ENCODE measurements at places on chromosomes 6 and 20. TPM values are rescaled to one million over a fixed set of nuclear protein-coding genes. Genes with fewer than 3 reads are reported as not detected.

The CTAGE9 gene
- total RNA-seq, result not detected

The DCDC2 gene
- total RNA-seq, result 2.7 TPM

The PI16 gene
- not detected for total RNA-seq

The MYLK2 gene
- 0.27 TPM for total RNA-seq

The AMD1 gene
- total RNA-seq, result 160 TPM

The NMBR gene
- not detected for total RNA-seq

The MUC21 gene
- not detected for total RNA-seq

The RWDD2A gene
- 1.9 TPM for total RNA-seq

The CALHM5 gene
- total RNA-seq, result 0.06 TPM

The LY6G6C gene
- 0.23 TPM for total RNA-seq

The TFAP2D gene
- not detected for total RNA-seq

The VAPB gene
- total RNA-seq, result 48.3 TPM

The TRERF1 gene
- 7.9 TPM for total RNA-seq

The PHACTR2 gene
- 3.5 TPM for total RNA-seq

The SLC35D3 gene
- 0.14 TPM for total RNA-seq

The SIRPB1 gene
- 0.29 TPM for total RNA-seq

The MRPL2 gene
- 55.1 TPM for total RNA-seq

The SRSF6 gene
- 108 TPM for total RNA-seq

The GHRH gene
- total RNA-seq, result not detected

The BPI gene
- not detected for total RNA-seq

The SEL1L2 gene
- total RNA-seq, result not detected

The NR2E1 gene
- not detected for total RNA-seq

The BTBD3 gene
- 14.4 TPM for total RNA-seq

The TRAPPC3L gene
- total RNA-seq, result not detected

The ADGB gene
- total RNA-seq, result not detected

The PHACTR1 gene
- total RNA-seq, result not detected

The TP53INP2 gene
- 7.8 TPM for total RNA-seq

The TNFRSF6B gene
- 0.93 TPM for total RNA-seq

The SLC29A1 gene
- 53.9 TPM for total RNA-seq

The FAM209B gene
- total RNA-seq, result 0.22 TPM

The HLA-G gene
- total RNA-seq, result not detected

The C6orf120 gene
- 13.5 TPM for total RNA-seq

The APMAP gene
- 188 TPM for total RNA-seq

The SDCBP2 gene
- total RNA-seq, result 2.1 TPM

The CLPSL1 gene
- total RNA-seq, result not detected

The CST7 gene
- total RNA-seq, result not detected

The PNPLA1 gene
- total RNA-seq, result not detected

The PSMB9 gene
- 24.5 TPM for total RNA-seq

The LY6G6D gene
- not detected for total RNA-seq

The PKHD1 gene
- total RNA-seq, result not detected

The SNAI1 gene
- 12.0 TPM for total RNA-seq

The GPR63 gene
- total RNA-seq, result 0.36 TPM

The PGBD1 gene
- 5.1 TPM for total RNA-seq

The SGK1 gene
- total RNA-seq, result 61.3 TPM

The IPCEF1 gene
- total RNA-seq, result 0.02 TPM

The COX4I2 gene
- total RNA-seq, result not detected

The GPSM3 gene
- 0.30 TPM for total RNA-seq

The HSF2 gene
- total RNA-seq, result 6.5 TPM

The OPRM1 gene
- not detected for total RNA-seq

The C6orf132 gene
- 2.5 TPM for total RNA-seq

The SLC17A1 gene
- 0.16 TPM for total RNA-seq
